Cardiac fibroblast (primary cell): ENCODE measurements at places on chromosomes 2 and 18.
A peak's percentile ranks its signal among the peaks of the same experiment; 100 is the strongest.

DNA sequence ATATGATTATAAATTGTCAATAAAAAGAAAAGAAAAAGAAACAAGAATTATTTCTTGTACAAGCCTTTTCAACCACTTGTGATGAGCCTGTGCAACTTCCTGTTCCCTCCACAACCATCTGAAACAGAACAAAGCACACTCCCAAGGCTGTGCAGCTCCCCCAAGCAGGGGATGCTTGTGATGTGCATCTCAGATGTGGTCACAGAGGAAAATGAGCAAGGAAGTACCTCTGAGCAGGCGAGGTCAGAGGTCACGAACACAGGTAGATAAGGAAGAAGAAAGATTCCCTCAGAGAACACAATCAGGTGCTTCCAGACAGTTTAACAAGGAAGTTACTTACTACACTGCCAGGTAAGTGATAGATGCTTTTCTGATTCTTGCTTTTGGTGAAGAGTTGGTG is 274.8 kb upstream of the SLC39A10 start:
- no peak for DNase-seq

DNA sequence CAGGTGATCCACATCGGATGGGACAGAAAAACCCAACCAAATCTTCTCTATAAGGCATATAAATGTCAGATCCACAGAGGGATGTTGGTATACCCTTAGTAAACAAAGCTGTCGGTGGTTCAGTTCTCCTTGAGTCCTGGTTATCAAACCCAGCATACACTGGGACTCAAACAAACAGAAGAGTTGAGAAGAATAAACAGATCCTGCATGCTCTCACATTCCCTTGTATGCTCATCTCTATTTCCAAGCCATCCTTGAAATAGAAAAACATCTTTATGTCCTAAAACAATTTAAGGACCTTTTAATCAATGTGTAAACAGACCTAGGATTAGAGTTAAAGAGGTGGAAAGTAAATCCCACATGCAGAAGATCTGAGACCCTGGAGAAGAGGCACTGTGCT is 19.8 kb upstream of the HK2 start:
- DNase-seq = no peak

DNA sequence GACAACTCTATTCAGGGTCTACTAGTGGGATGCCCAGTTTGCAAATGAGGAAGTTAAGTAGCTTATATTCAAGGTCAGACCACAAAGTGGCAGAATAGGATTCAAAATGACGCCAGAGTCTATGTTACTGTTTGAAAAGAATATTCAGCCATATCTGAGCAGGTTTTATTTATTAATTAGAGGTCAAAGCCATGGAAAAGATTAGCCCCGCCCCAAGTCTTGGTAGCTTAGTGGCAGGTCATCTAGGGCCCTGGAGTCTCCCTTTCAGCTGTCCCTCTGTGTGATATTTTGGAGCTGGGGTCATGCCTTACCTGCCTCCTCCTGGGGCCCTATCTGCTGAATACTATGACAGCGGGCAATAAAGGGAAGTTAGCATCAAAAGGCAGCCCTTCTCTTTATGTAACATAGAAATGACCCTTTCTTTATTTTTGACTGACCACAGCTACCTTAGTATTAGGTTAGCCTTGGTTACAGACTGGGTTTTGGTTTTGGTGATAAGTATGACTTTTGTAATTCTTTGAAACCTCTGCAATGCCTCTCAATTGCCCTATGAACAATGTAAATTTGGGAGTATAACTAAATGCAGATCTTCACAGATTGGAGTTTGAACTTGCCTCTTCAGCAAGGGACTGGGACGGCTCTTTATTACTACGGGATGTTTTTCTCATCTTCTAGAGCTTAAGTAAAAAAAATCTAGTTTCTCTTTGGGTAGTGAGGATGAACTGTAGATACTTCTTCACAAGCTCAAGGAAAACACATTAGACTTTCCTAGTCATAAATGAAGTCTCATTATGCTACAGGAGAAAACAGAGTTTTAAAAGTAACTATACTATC is 153.0 kb upstream of the ITGA4 start:
- no peak for DNase-seq

- no peak for DNase-seq
These were observed 68.5 kb downstream of the MOGAT1 start for GRCh38 chr2:222739939-222740338.

- peak; percentile 26 for DNase-seq
These were observed 52.0 kb upstream of the COL3A1 start for GRCh38 chr2:188922191-188922590.

DNA sequence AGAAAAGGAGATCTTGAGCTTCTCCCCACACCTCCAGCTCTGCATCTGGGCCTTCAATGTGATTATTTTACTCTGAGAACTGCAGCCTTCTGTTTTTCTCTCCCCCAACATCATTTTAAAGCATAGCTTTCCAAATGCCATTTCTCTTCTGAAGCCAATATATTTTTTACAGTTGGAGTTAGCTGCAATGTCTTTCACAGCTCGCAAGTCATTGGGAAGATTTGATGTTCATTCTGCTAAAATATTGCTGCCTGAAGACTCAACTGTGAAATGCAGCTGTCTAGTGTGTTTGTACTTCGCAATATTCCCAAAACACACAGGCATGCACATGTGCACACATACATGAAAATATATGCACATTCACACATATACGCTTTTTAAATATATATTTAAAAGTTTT is 295.3 kb downstream of the LRRTM1 start:
- DNase-seq = no peak

- DNase-seq = no peak
These were observed 20.1 kb downstream of the SRSF7 start for GRCh38 chr2:38731090-38731489.

DNA sequence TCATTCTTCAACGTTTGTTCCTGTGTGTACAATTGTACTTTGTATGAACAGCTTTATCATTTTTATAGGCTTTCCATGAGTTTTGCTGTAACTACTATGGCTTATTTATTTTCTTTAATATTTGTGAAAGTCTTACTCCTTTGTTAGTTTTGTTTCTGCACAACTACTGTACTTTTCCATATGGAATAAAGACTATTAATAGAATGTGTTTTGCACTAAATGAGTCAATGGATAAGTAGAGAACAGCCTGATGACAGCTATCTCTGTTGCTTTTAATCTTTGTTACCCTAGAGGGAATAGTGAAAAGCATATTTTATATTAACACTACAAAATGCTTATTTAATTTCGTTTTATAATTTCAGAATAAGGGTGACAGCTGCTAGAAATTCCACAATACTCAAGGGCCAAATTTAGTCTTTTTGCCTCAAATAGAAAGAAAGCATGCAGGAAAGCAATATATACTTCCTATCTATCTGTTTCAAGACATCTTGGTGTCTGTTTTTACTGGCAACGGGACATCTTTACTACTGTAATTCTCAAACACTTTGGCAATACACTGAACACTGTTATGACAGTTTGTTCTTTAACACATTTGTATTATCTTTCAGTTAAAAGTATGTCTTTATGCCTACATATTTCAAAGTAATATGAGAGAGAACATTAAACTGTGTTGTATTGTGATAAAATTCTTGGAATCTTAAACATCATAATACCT is 53.9 kb downstream of the WDSUB1 start:
- DNase-seq = peak; percentile 17
